H54 (cell line): ENCODE measurements at places on chromosomes 5 and 9.
A peak's percentile ranks its signal among the peaks of the same experiment; 100 is the strongest.

DNA sequence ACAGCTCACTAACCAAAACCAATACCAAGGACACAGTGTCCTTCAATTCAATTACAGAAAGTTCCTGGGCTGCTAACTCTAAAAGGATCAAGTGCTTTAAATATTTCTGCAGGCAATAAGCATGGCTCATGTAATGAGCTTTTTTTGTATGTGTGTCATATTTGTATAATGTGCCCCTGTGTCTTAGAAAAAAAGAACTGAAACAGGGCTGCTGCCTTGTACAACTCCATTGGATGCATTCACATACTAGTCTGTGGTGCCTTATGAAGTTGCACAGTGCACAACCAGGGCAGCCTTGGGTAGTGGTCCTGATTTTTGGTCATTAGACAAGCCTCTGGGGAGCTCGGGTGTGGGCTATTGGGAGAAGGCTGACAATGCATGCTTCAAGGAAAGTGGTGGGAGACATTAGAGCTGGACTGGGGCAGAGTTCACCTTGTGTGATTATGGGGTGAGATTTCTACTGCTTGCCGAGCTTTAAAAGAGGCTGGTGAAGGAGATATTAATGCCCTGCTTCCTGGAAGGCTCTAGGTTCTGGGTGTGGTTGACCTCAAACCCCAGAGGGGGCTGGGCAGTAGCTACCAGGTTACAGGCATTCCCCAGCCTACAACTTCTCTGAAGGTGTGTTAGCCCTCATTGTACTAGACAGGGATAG, 3.6 kb upstream of the CPEB4 start:
- no peak for DNase-seq

- peak; percentile 71 for DNase-seq
Observed at GRCh38 chr5:169970911-169971765, 9.2 kb downstream of the INSYN2B start.

- DNase-seq, result no peak
Observed at GRCh38 chr5:54571462-54571861, 53.9 kb downstream of the SNX18 start.

DNA sequence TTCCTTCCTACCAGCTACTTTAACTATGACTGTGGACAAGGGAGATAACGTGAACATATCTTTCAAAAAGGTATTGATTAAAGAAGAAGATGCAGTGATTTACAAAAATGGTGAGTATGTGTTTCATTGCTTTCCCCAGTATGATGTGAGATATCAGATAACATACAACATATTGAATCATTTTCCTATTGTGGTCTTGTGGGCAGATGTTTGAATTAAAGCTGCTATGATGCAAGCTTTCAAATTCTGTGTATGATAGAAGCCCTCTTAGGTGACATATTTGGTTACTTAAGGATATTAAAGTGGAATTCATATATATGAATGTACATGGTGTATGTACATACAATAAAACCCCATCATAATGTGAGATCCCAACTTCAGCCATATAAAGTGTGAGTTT, 59.5 kb downstream of the TEK start:
- no peak for DNase-seq

DNA sequence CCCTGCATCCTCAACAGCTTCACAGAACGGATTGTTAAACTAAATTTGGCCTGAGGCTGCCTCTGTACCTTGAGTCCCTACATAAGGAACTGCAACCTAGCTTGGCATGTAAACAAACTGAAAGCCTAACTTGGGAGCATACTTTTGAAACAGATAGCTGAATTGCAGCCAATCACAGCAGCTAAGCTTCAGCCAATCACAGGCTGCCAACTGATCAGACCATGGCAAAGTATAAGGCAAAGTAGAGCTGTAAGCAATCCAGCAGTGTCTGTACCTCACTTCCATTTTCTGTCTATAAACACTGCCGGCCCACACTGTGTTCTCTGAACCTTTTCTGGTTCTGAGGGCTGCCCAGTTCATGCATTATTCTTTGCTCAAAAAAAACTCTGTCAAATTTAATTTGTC, 8.9 kb upstream of the ZNF483 start:
- DNase-seq, result no peak

DNA sequence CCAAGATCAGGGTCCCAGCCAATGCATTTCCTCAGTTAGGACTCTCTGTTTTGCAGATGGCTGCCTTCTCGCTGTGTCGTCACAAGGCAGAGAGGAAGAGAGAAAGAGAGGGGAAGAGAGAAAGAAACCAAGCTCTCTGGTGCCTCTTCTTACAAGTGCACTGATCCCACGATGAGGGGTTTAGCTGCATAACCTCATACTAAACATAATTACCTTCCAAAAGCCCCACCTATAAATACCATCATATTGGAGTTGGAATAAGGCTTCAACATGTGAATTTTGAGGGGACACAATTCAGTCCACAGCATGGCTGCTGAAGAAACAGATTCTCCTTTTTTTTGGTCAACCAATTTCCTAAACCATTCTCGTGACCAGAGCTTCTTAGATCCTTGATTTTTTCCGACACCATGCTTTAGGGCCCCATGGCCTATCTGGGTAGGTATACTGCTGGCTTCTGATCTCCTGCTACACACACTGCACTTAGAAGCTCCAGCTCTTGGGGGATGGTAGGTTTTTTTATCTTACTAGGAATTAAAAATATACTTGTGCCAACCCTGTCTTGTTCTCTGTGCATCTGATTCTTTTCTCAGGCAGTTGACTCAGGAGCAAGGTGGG, 5.1 kb downstream of the CAMK4 start:
- DNase-seq, result no peak

- no peak for DNase-seq
Observed at GRCh38 chr5:352639-353611, 31.4 kb downstream of the AHRR start.

GRCh38 chr5:122751293-122751782, 23.5 kb upstream of the SNX2 start:
- DNase-seq, result peak; percentile 42

GRCh38 chr5:27011274-27011673, 27.1 kb downstream of the CDH9 start:
- no peak for DNase-seq

- no peak for DNase-seq
Observed at GRCh38 chr9:75438716-75439115, 350.4 kb downstream of the OSTF1 start.

GRCh38 chr5:154196955-154197652, 6.6 kb downstream of the GALNT10 start:
- no peak for DNase-seq

DNA sequence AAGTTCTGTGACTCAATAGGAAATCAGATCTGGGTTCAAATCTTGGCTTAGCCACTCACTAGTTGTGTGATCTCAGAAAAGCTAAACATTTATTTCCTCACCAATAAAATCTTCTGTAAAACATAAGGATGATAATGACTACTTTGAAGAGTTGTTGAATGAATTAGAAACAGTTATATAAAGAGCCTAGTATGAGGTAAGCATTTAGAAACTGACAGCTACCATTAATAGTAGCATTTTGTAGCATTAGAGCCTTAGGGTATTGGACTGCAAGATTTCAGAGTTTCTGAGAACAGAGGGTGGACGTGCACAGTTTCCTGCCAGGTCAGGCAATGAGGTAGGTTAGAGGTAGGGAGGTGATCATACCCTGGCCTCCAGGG, 293.2 kb downstream of the CWC27 start:
- DNase-seq, result no peak

GRCh38 chr5:16733331-16734006, 116.7 kb upstream of the RETREG1 start:
- no peak for DNase-seq

DNA sequence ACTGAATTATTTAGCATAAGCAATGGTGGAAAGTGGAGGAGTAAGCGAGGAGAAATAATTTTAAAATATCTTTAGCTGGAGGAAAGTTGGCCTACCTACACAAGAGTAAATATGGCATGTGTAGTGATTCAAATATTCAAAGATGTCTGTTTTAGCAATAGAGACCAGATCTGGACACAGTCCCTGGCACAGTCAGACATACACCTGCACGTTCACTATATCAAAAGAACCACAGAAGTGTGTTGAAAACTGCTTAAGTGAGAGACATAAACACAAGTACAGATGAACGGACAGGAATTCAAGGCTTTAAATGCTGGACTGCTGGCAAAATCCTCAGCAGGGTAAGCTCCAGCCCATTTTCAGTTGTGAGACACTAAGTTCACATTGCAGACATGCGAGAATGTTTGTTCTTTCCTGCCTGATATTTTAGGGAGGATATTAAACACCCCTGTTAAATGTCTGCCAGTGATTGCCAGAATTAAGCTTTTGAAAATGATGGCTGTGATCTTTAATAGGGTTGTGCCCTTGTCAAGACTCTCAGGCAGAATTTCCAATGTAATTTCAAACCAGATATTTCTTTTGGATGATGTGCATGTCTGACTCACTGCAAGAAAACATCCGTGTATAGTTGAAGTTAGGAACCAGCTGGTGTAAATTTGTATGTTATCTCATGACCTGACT, 810.6 kb downstream of the TLE4 start:
- no peak for DNase-seq

DNA sequence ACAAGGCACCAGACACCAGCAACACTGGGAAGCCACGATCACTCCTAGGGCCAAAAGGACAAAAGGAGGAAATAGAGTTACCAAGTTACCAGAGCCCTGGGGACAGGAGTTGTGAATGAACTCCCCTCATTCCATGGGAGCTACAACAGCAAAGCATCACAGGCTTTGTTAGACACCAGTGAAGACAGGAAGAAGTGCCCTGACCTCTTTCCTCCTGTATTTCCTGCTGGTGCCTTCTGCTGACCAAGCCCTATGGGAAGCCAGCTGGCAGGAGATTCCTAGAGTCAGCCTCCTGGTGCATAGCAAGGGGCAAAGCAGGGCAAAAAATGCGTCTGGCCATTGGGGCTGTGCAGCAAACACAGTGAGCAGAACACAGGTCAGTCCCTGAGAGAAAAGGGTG, 374.7 kb downstream of the ZSWIM6 start:
- no peak for DNase-seq

DNA sequence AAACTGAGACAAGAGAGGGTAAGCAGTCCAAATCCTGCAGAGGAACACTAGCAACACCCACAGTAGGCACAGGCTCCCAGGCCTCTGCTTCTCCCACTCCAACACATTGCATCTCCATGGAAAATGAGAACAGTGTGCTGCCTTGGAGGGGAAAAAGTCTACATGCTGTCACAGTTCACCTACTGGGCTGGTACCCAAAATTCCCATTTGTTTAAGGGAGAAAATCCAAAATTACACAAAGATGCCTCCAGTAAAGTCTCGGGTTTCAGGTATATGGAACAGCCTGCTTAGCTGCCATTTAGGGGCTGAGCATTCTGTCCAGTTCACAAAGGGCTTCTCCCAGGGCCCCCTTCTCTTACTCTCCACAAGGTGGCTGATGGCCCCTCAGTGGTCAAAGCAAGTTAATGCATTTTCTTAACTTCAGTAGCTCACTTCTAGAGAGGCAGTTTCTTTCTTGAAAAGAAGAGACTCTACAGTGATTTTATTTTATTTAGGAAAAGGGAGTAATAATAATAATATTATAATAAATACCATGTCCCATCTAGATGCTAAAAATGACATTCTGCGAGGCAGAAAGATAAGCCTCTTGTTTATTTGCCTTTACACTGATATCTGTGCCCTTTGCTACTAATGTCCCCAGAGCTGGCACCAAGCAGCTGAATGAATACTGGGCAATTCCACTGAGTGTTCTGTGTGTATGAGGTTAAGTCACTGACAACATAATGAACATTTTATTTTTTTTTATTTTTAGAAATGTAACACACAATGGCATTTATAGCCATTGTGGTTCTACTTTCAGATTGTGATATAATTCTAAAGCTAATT, 89.4 kb downstream of the RGS7BP start:
- no peak for DNase-seq

DNA sequence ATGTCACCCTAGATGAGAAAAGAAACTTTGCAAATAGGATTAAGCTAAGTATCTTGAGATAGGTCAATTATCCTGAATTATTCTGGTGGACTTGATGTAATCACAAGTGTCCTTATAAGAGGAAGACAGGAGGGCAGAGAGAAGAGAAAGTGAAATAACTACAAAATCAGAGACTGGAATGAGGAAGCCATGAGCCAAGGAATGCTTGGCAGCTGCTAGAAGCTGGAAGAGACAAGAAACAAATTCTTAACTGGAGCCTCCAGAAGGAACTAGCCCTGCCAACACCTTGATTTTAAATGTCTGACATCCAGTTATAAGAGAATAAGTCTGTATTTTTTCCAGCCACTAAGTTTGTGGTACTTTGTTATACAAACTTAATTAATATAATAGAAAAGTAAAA, 480.0 kb downstream of the NR2F1-AS1 start:
- no peak for DNase-seq

- DNase-seq, result no peak
Observed at GRCh38 chr5:15943487-15943886, 236.1 kb downstream of the MARCHF11 start.

- DNase-seq, result no peak
Observed at GRCh38 chr5:120552638-120553037, 88.5 kb downstream of the PRR16 start.

DNA sequence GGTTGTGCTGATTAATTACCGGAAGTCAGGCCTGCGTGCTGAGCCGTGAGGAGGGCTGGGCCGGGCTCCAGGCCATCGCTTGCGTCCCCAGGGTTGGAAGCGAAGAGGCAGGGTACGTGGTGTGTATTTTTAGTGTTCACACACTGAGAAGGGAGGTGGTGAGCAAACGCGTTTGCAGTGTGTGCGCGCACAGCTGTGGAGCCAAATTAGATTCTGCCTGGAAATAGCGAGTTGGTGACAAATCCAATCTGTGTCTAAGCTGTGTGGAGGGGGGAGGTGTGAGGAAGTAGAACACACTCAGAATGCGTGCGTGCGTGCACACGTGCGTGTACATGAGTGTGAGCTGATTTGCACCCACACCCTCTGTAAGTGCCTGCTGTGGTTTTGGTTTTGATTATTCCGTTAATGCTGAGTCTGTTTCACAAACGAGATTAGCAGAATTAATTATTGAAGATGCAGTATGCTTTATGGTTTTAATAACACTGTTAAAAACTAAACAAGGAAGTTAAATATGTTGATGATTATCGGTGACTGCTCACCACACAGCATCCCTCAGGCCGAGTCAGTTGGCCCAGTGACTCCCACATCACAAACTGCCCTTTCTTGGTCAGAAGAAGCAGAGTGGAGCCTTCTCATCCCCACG, 111.8 kb upstream of the FCN2 start:
- no peak for DNase-seq

- DNase-seq, result no peak
Observed at GRCh38 chr9:75200892-75201470, 112.7 kb downstream of the OSTF1 start.

DNA sequence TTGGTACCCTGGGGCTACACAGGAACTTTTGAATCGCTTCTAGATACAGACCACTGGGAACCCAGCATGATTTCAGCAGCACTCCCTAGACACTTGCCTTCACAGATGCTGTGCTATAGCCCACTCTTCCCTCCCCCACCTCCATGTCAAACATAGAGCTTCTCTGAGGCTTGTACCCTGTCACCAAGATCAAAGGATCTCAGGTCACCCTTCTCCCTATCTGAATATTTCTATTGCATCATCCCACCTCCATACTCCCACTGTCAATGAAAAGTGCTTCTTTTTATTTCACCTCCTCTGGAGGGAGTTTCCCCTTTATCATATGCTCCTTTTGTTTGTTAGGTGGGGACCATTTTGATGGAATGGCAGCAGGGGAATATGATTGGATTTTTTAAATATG, 29.2 kb upstream of the PHF24 start:
- no peak for DNase-seq
